ENCODE measurements at places on chromosomes 13 and 19. TPM values are rescaled to one million over a fixed set of nuclear protein-coding genes. Genes with fewer than 3 reads are reported as not detected.

- DNase-seq, result no peak
These were observed 135.7 kb downstream of the CRYL1 start for GRCh38 chr13:20389696-20390525.

- no peak for DNase-seq
These were observed 144.2 kb upstream of the ZNF91 start for GRCh38 chr19:23539499-23539898.

GRCh38 chr19:13033244-13033643 is 38.0 kb downstream of the NFIX start:
- DNase-seq, result no peak

GRCh38 chr13:70529652-70530051 is 421.4 kb upstream of the KLHL1 start:
- DNase-seq, result no peak

- DNase-seq, result no peak
These were observed 658 bp upstream of the ISOC2 start for GRCh38 chr19:55461974-55462626.

- no peak for DNase-seq
These were observed 1436.9 kb downstream of the UQCRFS1 start for GRCh38 chr19:27776020-27776419.

The SIGLECL1 gene
- not detected for total RNA-seq

The MIR17HG gene
- total RNA-seq, result 6.1 TPM

The ZNF730 gene
- 0.74 TPM for total RNA-seq

The PRR12 gene
- total RNA-seq, result 32.0 TPM

The MEIOSIN gene
- total RNA-seq, result not detected
